ENCODE measurements at places on chromosomes 5 and 9.
A peak's percentile ranks its signal among the peaks of the same experiment; 100 is the strongest.

GRCh38 chr9:15349892-15350761, 43.1 kb upstream of the TTC39B start:
- DNase-seq, result no peak

DNA sequence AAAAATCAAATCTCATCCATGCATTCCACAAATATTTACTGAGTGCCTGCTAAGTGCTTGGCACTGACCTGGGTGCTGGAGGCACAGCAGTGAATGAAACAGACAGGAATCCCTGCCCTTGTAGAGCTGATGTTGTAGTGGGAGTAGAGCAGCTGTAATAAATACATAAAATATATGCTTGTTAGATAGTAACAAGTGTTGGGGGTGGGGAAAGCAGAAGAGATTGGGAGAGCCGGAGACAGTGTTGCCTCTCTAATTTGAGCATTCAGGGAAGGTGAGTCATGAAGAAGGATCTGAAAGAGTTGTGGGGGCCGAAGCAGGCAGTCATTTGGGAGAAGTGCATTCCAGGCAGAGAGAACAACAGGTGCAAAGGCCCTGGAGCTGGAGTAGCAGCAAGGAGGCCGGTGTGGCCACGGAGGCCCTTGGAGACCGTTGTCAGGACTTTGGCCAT, 97.9 kb downstream of the ZNF618 start:
- peak; percentile 22 for DNase-seq

DNA sequence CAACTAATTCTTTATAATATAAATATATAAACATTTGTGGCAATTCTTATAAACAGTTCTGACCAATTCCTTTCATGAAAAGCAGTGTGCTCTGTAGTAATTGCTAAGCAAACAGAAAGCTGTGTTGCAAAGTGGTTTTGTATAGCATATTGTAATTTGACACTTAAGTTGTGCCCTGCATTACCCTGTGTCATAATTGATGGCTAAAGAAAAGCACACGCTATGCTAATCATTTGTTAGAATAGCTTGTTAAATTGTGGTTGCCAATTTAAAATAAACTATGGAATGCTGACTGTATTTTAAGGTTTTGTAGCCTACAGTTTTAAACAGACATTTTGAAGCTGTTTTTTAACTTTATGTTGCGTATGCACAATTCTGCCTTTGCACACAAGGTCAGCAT, 140.0 kb downstream of the PBX3 start:
- DNase-seq, result no peak

- DNase-seq, result no peak
These were observed 283.3 kb downstream of the GABRB2 start for GRCh38 chr5:161263191-161263590.

- DNase-seq, result no peak
These were observed 45.5 kb downstream of the BICD2 start for GRCh38 chr9:92719028-92719647.

GRCh38 chr9:227860-228259, 13.2 kb downstream of the DOCK8 start:
- DNase-seq, result no peak

GRCh38 chr9:114055894-114056293, 22.2 kb downstream of the AMBP start:
- DNase-seq, result no peak

- no peak for DNase-seq
These were observed 135.8 kb downstream of the DCP2 start for GRCh38 chr5:113112435-113112834.

GRCh38 chr9:35105571-35106342, 2.8 kb upstream of the STOML2 start:
- DNase-seq, result no peak

DNA sequence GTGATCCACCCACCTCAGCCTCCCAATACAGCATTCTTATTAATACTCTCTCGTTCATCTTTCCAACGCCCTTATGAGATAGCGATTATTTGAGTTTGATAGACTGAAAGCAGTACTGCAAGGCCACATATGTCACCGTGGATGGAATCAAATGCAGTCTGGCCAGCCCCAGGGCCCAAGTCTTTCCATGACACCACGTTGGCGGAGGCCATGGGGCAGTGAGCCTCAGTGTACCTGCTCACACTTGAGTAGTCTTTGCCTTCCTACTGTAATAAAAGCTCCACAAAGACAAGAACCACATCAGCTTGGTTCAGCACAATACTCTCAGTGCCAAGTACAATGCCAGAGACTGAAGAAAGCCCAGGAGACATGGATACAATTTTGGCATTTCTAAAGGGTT, 88.5 kb downstream of the TTLL11 start:
- no peak for DNase-seq

- DNase-seq, result no peak
These were observed 60.2 kb downstream of the WNK2 start for GRCh38 chr9:93244101-93244500.

Data from GM04503 (cell line).